ENCODE measurements at places on chromosomes 5 and 9.

GRCh38 chr5:147918101-147918685, 11.9 kb upstream of the C5orf46 start:
- no peak for DNase-seq

GRCh38 chr5:168427224-168427623, 59.0 kb upstream of the RARS1 start:
- DNase-seq = no peak

- no peak for DNase-seq
These were observed 113.1 kb downstream of the DNAH5 start for GRCh38 chr5:13831351-13831750.

GRCh38 chr9:20442461-20443319, 179.6 kb downstream of the MLLT3 start:
- no peak for DNase-seq

GRCh38 chr5:77942578-77943239, 166.6 kb upstream of the TBCA start:
- DNase-seq = no peak

GRCh38 chr5:31333475-31333874, 140.0 kb downstream of the CDH6 start:
- no peak for DNase-seq

DNA sequence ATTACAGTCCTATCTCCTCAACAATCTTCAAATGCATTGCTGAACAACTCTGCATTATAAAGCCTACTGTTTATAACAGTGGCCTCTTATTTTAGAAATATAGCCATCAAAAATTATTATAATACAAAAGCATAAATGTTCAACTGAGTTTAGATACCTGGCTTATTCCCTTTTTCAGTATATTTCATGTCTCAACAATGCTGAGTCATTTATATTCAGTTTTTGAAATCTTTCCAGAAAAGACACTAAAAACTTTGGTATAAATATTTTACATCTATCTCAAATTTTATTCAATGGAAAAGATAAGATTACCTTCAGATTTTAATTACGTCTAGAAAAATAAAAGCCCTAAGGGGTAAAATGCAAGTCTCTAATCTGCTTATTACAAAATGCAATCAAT, 37.9 kb downstream of the LURAP1L start:
- no peak for DNase-seq

DNA sequence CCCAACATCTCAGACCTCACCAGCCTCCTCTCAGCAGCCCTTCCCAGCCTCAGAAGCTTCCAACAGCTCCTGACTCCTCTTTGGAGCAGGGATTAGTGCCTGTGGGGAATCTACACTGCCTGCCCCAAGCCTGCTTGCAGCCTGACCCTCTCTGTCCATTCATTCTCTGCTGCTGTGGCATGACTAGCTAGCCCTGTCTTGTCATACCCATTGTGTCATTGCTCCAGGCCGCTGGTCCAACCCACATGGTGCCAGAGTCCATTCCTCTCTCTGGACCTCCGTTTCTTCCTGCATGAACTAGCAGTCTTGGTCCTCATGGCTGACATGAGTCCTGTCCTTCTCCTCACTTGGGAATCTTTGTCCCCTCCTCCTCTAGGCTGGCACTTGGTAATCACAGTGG, 12.8 kb upstream of the RXRA start:
- DNase-seq = no peak

DNA sequence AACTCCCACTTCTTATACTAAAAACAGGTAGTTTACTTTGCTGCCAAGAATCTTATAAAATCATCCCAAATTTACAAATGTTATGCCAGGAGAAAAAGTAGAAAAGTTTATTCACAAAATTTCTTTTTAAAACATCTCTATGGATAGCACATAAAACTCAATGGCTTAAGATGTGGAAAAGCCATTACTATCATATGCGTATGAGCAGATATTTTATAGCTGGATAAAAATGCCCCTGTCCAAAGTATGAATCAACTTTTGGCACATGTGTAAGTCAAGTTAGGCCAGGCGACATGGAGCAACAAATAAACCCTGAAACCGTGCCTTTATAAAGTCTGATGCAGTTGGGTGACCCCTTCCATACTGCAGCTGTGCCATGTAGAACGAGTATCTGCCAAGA, 38.6 kb upstream of the FBP1 start:
- DNase-seq = no peak

DNA sequence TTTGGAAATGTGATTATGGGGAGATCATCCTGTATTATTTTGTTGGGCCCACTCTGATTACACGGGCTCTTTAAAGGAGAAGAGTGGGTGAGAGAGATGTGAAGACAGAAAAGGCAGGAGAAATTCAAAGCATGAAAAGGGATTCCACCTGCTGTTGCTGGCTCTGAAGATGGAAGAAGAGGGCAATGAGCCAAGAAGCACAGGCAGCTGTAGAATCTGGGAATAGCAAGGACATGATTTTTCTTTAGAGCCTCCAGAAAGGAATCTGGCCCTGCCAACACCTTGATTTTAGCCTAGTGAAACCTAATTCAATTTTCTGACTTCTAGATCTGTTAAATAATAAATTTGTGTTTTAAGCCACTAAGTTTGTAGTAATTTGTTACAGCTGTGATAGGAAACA, 11.3 kb downstream of the C9 start:
- no peak for DNase-seq

DNA sequence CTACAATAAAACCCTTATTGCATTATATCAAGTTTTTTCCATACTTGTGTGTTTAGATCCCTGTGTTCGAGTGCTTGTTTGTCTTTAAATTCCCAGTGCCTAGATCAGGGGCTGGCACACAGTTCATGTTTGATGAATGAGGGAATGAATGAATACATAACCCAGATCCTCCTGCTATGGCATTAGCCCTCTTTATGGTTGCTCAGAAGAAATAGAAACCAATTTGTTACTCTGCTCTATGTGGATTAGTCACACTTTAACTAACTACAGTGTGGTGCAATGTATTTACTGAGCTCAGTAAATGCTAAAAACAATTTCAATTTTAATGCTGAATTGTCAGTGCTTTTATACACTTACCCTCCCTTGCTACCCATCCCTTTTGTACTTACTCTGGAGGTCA, 16.4 kb upstream of the GALNT10 start:
- no peak for DNase-seq

- DNase-seq = no peak
These were observed 88.5 kb upstream of the DAB2 start for GRCh38 chr5:39513236-39513635.

GRCh38 chr9:30299126-30299780, 2085.2 kb upstream of the ACO1 start:
- DNase-seq = no peak

- DNase-seq = no peak
These were observed 28.0 kb downstream of the GLT6D1 start for GRCh38 chr9:135611142-135611874.

DNA sequence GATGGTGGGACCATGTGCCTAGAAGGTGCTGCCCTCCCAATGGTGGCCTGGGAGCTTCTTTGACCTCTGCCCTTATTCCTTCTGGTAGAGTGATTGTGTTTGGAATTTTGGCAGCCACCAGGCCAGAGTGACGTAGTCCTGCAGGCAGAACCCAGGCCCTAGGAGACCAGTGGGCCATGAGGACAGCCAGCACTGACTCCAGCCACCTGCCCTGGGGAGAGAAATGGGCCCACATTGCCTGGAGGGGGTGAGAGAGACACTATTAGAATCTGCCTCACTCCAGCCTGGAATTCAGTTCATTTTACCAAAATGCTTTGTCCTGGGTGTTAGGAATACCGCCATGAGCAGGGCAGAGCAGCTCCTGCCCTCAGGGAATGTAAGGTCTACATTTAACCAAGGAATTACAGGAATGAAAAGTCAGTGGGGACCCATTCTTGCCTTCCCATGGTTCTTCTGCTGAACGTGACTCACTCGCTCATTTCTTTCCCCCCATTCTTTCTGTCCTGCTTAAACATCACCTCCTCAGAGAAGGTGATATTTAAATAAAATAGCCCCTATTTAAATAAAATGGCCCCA, 5.5 kb upstream of the COL27A1 start:
- DNase-seq = no peak

DNA sequence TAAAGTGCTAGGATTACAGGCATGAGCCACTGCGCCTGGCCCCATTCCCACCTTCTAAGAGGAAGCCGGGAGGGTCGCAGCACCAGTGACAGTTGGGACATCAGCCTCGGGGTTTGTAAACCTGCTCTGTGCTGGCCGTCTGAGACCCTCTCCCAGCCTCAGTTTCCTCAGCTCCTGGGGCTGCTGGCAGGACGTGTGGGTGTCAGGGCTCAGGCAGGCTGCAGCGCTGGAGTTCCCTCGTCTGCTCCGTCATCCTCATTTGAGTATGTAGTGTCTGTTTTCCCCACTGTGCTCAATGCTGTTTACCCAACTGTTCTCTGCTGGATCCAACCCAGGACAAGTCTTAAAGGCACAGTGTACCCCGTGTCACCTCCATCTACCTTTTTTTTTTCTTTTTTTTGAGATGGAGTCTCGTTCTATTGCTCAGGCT, 2.0 kb upstream of the NINJ1 start:
- DNase-seq = no peak

DNA sequence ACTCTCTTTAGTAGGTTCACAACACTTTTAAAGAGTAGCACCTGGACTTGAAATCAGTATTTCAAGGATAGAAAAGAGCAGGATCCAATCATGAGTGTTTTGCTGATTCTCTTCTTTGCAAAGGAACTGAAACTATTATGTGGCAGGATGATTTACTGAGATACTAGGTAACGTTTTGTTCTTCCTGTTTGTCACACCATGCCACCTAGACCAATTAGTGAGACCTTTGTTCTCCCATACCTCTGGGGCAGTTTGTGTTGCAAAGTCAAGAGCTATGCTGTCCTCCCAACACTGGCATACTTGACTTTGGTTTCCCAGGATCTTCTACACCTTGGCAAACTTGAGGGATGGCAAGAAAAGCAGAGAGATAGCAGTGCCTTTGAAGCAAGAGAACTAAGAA, 43.4 kb downstream of the PPP1R2B start:
- DNase-seq = no peak

- no peak for DNase-seq
These were observed 227.6 kb upstream of the FTMT start for GRCh38 chr5:121624035-121624434.

DNA sequence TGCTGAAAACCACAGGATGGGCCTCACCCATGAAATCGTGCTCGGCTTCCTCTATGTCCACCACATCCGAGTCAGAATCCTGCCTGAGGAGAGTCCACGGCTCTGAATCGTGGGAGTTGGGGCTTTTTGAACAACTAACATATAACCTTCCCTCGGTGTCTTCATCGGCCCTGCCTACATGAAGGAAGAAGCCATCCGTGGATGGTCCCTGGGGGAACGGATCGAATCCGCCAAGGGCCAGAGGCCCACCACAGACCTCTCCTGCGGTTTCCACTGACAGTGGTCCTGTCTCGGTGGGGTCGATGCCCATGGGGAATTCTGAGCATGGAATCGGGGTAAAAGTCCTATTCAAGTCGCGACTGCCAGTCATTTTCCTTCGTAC, 85.0 kb downstream of the CAMSAP1 start:
- no peak for DNase-seq

GRCh38 chr9:14525856-14526255, 167.4 kb downstream of the ZDHHC21 start:
- no peak for DNase-seq

GRCh38 chr5:40089269-40089668, 590.4 kb upstream of the PTGER4 start:
- DNase-seq = no peak

- DNase-seq = no peak
These were observed 34.9 kb upstream of the SYNPO start for GRCh38 chr5:150605546-150605945.

- DNase-seq = no peak
These were observed 6.9 kb upstream of the OTP start for GRCh38 chr5:77645158-77645994.
